Stimulated activated CD8-positive, alpha-beta memory T cell treated with anti-CD3 and anti-CD28 coated beads, Interleukin-4, amount 100 ng/mL, for 1 hour (primary cell): ENCODE measurements at places on chromosomes 2 and 18.

DNA sequence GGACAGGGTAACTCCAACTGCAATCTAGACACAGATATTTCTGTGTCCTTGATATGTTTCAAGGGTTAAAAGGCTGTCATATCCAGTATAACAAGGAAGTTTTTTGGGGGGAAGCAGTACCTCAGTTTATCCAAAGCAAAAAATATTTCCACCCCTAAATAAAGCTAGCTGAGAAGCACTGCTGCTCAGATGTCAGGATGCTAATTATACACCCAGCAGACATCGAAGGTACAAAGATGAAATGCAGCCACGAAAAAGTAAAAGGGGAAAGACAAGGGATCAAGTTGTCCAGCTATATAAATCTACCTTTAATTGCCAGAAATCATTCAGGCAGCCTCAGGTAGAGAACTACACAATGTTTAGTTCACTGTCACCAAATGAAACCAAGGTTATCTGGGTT lies 26.2 kb downstream of the ELAC1 start:
- DNase-seq = no peak

GRCh38 chr2:223768179-223768578 lies 69.2 kb downstream of the AP1S3 start:
- DNase-seq = no peak

DNA sequence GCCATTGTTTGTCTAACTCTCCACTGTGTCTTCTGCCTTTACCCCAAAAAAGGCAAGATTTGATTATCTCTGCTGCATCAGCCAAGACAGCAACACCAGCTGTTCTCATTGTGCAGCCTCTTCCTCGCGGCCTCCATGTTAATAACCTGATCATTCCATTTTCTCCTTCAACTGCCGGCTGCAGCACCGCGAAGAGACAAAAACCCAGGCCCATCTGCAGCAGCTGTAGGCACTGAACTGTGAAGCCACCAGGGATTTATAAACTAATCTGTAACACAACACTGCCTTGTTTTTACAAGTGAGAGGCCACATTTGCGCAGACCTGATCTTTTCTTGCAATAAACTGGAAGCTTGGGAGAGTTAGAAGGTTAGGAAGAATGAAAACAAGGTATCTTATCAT lies 147.8 kb downstream of the SATB2 start:
- DNase-seq = no peak

- DNase-seq = no peak
Observed at GRCh38 chr2:71492112-71492511, 38.8 kb downstream of the DYSF start.

GRCh38 chr2:160194946-160195345 lies 5.1 kb downstream of the ITGB6 start:
- no peak for DNase-seq

- no peak for DNase-seq
Observed at GRCh38 chr2:215698566-215698965, 262.7 kb upstream of the FN1 start.
